ENCODE measurements at places on chromosomes 11 and 22.

GRCh38 chr11:87301785-87302540 lies 264.2 kb downstream of the TMEM135 start:
- no peak for DNase-seq

- peak; percentile 61 for DNase-seq
These were observed 57.5 kb downstream of the BTG4 start for GRCh38 chr11:111454561-111455192.

DNA sequence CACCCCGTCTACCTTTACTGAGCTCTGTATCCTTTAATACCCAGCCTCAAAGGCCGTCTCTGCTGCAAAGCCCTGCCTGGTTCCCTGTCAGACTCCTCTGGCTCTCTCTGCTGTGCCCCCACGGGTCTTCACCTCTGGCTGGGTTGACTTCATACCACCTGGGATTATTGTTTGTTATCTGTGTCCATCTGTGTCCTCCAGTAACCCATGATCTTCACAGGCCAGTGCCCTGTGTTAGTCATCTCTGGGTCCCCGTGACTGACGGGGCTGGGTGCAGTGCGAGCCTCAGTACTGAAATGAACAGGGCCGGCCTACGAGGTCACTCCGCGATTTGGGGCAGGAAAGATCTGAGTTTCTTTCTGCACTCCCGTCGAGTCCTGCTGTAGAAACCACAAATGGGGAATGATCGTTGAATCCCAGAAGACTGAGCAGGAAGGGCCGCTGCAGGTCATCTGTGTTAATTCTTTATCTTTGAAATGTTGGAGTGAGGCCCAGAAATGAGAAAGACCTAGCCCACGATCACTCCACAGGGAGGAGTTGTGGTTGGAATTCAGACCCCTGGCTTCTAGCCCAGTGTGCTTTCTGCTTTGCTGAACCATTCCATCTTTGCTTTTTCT lies 12.3 kb upstream of the TUB start:
- no peak for DNase-seq

DNA sequence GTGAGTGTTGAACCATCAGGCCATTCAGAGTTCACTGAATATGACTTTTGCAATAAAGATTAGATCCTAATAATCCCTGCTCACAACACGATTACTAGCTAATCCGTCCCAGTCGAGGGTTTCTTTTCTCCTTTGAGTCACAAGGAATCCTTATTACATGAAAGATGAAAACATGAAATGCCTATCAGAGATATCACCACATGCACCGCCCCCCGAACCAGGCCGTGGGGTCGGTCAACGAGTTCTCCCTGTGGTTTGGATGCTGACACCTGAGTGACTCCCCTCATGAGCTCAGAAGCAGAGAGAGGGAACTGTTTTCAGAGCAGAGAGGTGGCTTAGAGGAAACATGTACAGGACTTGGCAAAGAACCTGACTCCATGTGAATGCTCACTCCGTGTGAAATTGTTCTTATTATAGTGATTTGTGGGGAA lies 263.3 kb downstream of the ETS1 start:
- DNase-seq = peak; percentile 32

DNA sequence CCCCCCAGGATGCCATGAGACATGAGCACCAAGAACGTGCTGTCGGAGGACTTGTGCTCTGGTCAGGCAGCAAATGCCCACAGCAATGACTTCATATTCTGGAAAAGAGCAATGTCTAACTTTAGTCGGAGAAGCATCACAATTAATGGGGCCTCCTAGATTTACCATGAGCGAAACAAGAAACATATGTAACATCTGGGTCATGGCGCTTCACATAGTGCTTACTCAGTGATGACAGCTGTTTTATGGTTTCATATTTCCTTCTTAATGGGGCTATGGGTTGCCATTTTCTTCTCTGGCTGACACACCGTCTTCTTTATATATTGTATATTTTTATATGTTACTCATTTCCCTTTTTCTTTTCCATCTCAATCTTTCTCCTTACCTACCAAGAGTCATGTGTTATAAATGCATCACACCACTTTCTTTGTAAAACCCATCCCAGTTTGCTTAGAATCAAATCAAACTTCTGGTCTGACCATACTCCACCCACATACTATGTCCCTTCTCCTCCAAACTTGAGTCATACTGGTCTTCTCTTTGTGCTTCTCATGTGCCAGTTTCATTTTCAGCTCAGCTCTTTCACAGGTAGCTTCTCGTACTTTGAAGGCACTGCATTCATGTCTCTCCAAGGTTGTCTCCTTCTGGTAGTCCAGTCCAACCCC lies 9.4 kb upstream of the CASP12 start:
- no peak for DNase-seq

DNA sequence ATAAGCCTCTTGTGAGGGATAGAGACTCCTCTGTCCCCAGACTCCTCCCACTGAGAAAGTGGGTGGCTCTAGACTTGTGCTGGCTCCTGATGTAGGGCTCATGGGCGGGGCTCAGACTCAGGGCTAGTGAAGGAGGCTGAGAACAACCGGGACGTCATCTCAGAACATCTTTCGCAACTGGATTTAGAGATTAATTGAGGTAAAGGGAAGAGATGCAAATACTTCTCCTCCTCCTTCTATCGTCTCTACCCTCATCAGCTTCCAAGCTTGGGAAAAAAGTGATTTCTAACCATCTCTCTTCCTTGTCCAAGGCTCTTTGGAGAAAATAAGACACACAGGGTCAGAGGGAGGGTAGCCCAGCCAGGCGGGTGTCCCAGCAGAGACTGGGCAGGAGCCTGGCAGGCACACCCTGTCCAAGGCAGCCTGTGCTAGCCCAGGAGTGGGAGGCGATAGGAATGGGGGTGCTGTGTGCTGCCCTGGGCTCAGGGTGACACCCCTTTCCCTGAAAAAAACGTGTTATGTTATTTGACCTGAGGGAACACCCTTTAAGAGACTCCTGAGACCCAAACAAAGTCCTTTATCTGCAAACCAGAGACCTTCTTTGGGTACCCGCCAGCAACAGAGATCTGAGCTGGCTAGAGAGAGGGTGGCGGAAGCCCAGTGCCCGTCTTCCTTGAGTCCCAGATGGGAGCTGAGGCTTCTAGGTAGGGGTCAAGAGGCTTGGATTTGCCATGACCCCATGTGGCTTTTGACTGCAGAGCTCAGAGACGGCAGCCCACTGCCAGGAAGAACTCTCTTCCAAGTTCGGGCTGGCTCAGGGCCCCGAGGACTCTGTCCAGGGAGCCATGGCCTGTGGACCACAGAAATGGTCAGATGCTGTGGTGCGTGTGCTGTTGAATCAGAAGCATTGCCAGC lies 160.9 kb downstream of the ADAMTS15 start:
- DNase-seq = no peak

DNA sequence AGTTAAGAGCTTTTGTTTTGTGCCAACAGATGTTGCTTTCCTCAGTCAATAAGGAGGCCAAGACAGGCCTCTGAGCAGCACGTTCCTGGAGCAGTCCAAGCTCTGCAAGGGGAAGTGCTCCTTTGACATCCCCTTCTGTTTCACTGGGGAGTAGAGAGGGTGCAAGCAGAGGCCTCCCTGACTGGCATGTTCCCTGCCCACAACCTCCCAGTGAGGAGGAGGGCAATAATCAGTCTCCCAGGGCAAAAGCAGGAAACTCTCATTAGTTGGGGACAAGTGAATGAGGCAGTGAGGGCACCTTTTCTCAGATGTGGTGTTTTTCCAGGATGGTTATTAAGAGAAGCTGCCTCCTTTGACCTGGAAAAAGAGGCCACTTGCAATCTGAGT lies 79.5 kb upstream of the ZBED5 start:
- DNase-seq = no peak

GRCh38 chr22:49739138-49739537 lies 88.5 kb downstream of the BRD1 start:
- DNase-seq = no peak

DNA sequence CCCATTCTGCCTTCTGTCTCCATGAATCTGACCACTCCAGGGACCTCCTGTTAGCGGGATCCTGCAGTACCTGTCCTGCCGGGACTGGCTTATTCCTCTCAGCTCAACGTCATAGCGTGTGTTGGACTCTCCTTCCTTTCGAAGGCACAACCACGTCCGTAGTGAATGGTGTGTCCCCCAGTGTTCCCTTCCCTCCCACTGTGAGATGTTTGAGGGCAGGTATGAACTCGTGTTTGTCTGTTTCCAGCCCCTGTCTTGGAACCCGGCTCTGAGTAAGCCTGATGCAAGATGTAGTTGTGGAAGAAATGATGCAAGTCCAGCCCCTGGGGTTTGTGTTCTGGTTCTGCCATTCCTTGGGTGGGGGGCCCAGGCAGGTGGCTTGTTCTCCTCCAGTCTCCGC lies 10.5 kb upstream of the MYEOV start:
- no peak for DNase-seq

DNA sequence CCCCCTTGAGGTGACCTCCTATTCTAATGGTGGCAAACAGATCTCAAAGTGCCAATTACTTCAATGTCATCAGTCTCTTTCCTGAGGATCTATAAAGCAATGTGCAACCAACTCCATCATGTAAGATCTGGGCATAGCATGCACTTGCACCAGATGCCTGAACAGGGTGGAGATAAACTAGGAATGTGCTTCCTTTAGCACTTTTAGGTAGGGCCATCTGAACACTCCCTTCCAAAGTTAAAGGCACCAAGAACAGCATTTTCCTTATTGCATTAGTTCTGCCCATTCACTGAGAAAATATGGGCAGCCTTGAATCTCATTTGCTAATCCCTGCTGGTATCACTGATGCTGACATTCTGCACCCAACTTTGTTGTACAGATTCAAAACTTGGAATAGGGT lies 112.0 kb downstream of the SGSM3 start:
- DNase-seq = no peak

- no peak for DNase-seq
These were observed 24.5 kb upstream of the RAG2 start for GRCh38 chr11:36622431-36623136.

GRCh38 chr11:8934742-8935488 lies 2.2 kb upstream of the C11orf16 start:
- no peak for DNase-seq

DNA sequence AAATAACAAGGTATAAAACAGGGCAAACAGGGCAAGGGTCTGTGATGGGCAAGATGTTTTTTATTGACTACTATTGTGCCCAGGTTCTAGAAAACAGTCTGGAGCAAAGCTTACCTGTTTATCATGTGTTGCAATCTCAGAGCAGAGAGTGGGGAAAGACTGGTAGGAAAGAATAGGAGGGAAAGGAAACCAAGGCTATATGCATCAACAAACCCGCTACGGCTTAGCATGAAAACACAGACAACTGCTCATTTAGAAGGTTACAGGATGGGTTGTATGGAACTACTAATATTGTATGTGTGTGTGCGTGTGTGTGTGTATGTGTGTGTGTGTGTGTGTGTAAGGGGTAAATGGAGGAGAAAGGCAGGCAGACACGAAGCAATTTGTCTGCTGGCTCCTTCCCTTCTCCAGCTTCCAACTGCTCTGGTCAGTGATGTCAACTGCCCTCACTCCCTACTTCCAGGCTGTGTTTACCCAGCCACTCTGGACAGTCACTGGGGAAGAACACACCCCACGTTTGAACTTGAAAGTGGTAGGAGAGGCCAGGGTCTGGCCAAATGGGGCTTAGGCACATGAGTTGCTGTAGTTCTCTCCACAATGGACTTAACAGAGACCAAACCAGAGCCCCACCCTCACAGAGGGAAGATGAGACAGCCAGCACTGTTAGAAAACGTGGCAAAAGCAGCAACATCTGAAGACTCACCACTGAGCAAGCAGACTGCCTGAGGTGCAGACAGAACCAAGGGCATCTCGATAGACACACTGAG lies 47.0 kb downstream of the GAB2 start:
- DNase-seq = no peak

GRCh38 chr11:71218789-71219499 lies 33.4 kb downstream of the SHANK2 start:
- DNase-seq = no peak

- no peak for DNase-seq
These were observed 113.9 kb upstream of the TMEM45B start for GRCh38 chr11:129701706-129702105.

DNA sequence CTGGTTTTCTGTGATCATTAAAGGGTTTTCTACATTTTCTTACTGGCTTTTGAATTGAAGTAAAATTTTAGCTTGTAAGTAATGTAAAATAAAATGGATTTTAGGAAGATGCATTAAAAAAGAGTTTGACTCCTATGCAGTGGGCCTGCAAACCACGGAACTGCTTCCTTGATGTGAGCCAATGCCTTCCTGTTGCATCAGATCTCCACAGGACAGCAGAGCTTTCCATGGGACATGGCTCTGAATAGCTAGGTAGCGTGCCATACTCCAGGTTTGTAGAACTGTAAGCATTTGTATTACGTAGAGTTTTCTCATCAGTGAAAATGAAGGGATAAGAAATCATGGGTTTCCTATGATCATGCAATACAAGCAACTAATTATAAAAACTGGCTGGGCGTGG lies 133.4 kb downstream of the SWAP70 start:
- no peak for DNase-seq

GRCh38 chr22:45832959-45833580 lies 143.9 kb downstream of the WNT7B start:
- no peak for DNase-seq

GRCh38 chr22:44389181-44389580 lies 76.4 kb upstream of the SHISAL1 start:
- no peak for DNase-seq

DNA sequence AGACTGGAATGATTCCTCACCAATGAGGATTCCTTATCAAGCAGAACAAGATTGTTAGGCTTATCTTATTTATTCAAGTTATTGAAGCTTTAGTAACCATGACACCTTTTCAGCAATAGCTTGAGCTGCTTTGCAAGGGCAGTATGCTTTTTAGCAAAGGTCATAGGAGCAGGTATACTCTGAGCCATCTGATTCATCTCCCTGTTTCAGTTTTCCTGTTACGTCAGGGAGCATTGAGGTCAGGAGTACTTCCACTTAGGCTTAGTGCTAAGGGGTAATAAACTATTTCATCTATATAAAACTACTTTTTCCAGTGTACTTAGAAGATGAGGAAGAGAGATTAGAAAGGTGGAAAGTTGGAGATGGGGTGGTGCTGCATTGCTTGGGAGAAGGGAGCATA lies 17.7 kb upstream of the ANKRD42 start:
- DNase-seq = no peak

DNA sequence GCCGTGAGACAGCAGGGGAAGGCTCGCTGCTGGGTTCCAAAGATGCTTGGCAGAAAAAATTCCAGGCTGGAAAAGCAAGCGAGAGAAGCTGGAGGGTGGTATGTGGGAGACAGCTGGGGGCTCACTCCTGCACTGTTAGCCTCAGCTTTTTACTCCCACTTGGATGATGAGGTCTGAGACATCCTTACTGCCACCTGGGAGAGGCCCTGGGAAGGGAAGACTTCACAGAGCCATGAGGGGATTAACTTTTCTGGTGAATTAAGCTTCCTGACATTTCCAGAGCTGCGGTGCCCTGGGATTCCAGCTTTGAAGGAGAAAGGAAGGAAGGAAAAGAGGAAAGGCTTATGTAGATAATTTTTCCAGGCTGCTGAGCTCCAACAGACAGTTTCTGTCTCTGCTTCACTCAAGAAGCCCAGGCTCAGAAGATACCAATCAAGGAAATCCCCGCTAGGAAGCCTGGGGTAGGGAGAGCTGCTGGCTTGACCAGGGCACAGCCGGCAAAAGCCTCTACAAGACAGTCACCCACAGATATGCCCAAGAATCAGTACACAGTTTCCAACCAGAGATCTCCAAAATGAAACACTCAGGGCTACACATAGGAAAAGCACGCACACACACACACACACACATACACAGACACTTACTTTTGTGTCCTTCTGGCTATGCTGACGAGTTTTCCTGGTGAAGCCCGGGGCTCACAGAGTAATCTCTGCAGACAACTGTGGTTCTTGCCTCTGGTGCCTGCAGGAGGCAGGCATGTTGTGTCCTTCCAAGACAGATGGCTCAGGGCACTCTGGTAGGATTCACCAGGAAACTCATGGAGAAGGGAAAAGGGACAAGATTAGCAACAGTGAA lies 907 bp downstream of the MCHR1 start:
- DNase-seq = no peak
